ENCODE measurements at places on chromosomes 1 and 21. TPM values are rescaled to one million over a fixed set of nuclear protein-coding genes. Genes with fewer than 3 reads are reported as not detected.
A peak's percentile ranks its signal among the peaks of the same experiment; 100 is the strongest.

DNA sequence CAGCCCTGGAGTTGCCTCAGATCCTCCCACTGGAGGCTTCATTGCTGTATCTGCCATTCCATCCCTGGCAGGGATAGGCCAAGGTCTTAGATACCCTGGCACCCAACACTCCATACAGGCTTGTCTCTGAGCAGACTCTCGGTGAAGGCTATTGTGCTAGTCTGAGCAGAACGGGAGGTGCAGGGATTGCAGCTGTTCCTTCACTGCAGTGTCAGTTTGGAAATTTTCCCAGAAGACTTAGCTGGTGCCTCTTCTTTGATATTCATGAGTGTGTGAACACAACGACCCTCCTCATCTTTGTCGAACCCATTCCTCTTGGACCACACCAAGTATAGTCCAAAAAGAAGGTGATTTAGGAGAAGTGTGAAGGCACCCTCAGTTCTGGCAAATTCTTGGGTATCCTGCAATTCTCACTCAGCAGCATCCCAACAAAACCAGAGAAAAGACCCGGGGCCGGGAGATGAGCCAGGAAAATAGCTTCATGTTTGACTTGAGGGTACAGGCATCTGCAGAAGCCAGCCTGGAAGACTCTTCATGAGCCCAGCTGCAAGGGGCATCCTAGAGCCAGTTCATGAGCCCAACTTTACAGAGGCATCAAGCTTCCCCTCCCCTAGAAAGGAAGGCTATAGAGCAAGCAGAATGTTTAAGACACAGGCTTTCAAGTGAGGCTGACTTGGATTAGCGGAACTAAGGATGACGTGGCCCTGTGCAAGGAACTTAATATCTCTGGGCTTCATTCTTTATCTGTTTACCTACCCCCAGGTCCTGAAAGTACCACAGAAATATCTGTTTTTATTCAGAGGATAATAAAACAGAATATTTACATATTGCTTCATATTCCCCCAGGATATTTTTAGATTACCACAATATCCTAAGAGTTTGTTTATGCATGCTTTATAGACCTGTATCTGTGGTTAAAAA, 38.8 kb upstream of the HAO2 start:
- no peak for DNase-seq

DNA sequence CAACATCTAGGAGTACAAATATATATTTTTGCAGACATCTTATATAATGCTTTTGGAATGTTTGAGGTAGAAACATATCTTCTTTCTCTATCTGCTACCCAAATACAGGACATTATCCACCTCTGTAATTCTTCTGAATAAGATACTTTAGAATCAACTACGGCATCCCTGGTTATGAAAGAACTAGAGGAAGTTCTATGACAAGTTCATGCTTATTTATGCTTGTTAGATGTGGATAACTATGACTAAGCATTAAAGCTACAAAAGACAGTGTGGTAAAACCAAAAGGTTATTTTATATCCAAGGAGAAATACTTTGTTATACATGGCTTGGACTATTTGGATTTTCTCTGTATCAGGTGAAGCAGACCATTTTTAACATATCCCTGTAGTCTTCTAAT, 894.0 kb downstream of the KCNT2 start:
- DNase-seq = no peak

- DNase-seq = no peak
Observed at GRCh38 chr1:30632481-30632880, 90.9 kb downstream of the MATN1 start.

DNA sequence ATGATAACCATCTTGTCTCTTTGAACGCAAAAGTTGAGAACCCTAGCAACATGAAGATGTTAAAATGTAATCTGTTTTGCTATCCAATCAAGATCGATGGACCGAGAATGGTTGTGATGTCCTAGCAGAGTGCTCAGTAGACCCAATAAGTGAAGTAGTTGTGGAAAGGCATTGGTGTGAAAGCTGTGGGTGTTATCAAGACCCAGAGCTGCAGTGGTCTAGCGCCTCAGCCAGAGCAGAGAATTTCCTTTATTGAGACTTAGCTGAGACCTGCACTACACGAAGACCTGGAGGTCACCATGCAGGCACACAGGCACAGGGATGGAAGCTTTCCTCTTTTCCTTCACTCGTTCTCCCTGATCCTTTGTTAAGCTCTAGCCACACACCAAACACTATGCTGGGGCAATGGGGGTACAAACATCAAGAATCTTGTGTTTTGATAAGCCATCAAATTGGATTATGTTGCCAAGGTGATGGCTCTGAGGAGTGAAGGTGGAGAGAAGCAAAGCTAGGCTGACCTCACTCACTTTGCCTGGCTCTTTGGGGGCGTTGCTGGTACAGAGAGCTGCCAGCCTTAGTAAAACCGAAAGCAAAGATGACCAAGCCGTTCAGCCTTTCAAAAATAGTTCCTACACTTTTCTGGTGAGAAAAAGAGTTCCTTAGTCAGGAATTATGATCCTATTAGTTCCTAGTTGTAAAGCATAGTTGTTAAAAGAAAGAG, 24.1 kb downstream of the METTL13 start:
- no peak for DNase-seq

DNA sequence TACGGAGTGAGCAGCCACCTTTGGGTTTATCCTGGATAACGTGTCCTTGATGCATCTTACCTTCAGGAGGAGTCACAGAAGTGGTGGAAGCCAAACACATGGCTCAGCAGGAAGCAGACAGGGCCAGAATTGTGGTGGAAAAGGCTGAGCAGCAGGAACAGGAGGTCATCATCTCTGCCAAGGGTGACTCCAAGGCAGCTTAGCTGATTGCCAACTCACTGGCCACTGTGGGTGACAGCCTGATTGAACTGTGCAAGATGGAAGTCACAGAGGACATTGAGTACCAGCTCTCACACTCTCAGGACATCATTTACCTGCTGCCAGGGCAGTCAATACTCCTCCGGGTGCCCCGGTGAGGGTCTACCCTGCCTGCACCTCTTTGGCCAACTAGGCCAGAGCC, 179.3 kb downstream of the FAF1 start:
- DNase-seq = no peak

GRCh38 chr1:227947676-227948492, at the start of gene WNT9A:
TSS of gene WNT9A (minus strand) at chr1:227947932. CDS start at chr1:227947887, 45 bp downstream.
- DNase-seq = peak; percentile 79

- DNase-seq = no peak
Observed at GRCh38 chr1:18580691-18581419, 49.8 kb upstream of the PAX7 start.

GRCh38 chr1:117654493-117655219, 48.8 kb downstream of the TENT5C start:
- no peak for DNase-seq

GRCh38 chr1:2975466-2976179, 45.6 kb upstream of the ACTRT2 start:
- peak; percentile 50 for DNase-seq

DNA sequence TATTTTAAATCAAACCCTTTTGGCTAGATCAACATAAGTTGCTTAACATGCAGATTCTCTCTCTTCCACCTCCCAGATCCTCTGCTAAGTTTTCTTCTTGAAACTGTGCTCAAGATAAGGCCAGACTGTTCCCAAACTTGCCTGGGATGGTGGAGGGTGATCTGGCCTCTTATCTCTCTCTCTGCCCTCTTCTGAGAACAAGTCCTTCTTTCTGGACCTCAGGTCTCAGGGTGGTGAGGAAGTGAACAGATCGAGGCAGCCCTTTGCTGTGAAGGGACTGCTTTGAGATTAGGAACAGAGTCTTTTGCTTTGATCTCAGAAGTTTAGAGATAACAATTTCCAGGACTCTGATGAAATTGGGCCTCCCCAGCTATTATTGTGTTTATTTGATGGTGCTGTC, 70.7 kb downstream of the HUNK start:
- DNase-seq = no peak

GRCh38 chr1:239527051-239527693, 140.8 kb downstream of the CHRM3 start:
- DNase-seq = no peak

DNA sequence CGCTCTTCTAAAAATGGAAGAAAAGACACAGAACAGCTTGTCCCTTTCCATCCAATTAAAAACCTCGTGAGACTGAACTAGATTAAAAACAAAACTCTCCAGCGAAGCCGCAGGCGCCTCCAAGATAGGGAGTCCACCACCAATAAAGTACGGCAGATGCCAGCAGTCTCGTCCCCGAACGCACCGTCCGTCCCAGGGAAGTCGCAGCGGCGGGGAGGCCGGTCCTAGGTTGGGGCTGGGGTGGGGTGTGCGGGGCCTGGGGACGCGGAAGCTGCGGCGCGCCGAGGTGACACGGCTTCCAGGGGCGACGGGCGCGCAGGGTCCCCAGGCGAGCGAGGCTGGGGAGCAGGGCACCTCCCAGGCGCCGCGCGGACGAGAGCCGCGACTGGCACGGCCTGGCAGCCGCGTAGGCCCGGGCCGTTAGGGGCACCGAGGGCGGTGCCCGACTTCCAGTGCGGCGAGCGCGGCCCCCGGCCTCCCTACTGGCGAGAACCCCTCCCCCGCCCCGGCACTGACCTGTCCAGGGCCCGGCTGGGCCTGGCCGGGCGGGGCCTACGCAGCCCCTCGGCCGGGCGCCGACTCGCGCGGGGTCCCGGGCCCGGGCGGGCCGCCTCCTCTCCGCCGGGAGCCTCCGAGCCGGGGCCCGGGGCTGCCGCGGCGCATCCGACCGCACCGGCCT, 28.3 kb upstream of the A3GALT2 start:
- peak; percentile 75 for DNase-seq

GRCh38 chr21:35057428-35057827, 8.3 kb upstream of the RUNX1 start:
- DNase-seq = no peak

- no peak for DNase-seq
Observed at GRCh38 chr1:151065089-151065645, 5.0 kb downstream of the MLLT11 start.

- no peak for DNase-seq
Observed at GRCh38 chr1:154741741-154742495, 128.2 kb downstream of the KCNN3 start.

- no peak for DNase-seq
Observed at GRCh38 chr1:170530972-170531757, 801 bp upstream of the GORAB start.

The LRRC53 gene
- total RNA-seq = not detected

The ZNF683 gene
- total RNA-seq = not detected

The ARHGEF16 gene
- total RNA-seq = 0.49 TPM

The PHLDA3 gene
- total RNA-seq = 135 TPM

The LCE2C gene
- total RNA-seq = not detected

The TTC34 gene
- 0.83 TPM for total RNA-seq

The CCDC181 gene
- total RNA-seq = 1.4 TPM

The TNFRSF9 gene
- not detected for total RNA-seq

The VPS72 gene
- 48.9 TPM for total RNA-seq

The VWA5B1 gene
- total RNA-seq = not detected

The CHIA gene
- not detected for total RNA-seq

The FMO1 gene
- not detected for total RNA-seq

The LDLRAP1 gene
- total RNA-seq = 9.1 TPM

The SH2D5 gene
- total RNA-seq = not detected

The PAQR7 gene
- 6.6 TPM for total RNA-seq
